ENCODE measurements at places on chromosomes 3 and 15.
A peak's percentile ranks its signal among the peaks of the same experiment; 100 is the strongest.

GRCh38 chr15:73873889-73874511 is 636 bp downstream of the TBC1D21 start:
- peak; percentile 36 for DNase-seq

GRCh38 chr3:154552338-154552737 is 122.3 kb upstream of the GPR149 start:
- DNase-seq: no peak

DNA sequence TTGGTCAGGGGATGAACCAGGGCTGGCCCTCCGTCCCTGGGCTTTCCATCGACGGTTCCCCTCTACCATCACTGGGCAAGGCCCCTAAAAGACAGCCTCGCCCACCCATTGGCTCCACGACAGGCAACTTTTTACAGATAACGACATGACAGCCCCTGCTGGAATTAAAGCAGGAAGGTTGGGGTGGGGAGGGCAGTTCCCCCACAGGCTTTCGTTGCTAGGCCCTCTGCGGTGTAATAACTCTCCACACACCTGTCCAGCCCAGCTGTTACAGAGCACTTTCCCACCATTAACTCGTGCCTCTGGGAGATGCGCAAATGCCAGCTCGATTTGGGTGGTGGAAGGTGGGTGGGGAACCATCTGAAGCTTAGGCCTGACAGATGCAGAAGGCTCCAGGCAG is 264.2 kb upstream of the TLE3 start:
- DNase-seq: no peak

GRCh38 chr3:84836961-84837360 is 121.8 kb upstream of the CADM2 start:
- no peak for DNase-seq

- no peak for DNase-seq
Measured at GRCh38 chr3:149080011-149080698, 6.2 kb downstream of the HLTF start.

- DNase-seq: no peak
Measured at GRCh38 chr3:124266487-124266886, 274.6 kb upstream of the ROPN1 start.

All from hindlimb muscle (tissue), 1 donor.